ENCODE measurements at places on chromosomes 3 and 15.

DNA sequence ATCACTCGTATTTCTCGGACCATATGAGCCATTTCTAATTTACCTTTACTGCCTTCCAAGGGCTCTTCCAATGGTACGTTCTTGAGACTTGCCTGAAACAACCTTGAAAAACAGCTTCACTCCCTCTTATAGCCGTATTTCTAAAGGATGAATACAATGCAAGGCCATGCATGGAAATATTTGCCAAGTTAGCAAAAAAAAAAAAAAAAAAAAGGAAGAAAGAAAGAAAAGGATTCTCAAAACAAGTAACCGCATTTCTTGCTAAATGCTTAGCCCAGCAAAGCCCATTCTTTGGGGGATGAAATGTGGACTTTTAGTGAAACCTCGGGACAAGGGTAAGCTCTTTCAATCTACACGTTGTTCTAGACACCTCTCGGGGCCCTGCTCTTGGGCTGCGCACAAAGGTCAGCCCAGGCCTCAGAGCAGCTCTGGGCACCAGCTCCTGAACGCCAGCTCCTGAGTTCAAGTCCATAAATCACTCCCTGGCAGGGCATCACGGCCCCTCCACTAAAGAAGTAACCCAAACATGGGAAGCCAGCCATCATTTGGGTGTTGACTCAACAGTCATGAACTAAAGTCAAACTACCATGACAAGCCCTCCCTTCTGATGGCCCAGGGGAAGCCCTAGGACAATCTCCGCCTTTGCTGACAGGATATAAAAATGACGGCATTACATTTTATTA is 132.7 kb downstream of the ADAMTS17 start:
- no peak for DNase-seq

DNA sequence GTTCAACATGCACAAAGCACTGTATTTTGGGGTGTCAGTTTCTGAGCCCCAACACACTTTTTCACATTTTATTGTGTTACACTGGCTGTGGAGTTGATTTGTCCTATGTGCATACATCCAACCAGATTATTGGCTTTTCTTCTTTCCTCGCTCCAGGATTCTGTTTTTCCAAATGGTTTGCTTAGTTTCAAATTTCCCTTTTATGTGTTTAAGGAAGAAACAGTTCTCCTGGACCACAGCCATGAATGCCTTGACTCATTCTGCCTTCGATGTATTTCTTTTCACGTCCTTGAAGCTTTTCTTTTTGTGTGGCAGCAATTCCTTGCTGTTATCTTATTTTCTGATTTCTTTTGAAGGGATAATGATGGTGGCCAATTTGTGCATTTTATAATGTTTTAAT is 53.8 kb downstream of the CACNA2D3 start:
- DNase-seq = no peak

GRCh38 chr3:186619787-186620212 is 6.9 kb downstream of the AHSG start:
- DNase-seq = no peak

GRCh38 chr15:77017091-77017660 is 22.2 kb downstream of the PSTPIP1 start:
- DNase-seq = no peak

GRCh38 chr3:12611117-12611516 is 52.8 kb downstream of the RAF1 start:
- no peak for DNase-seq

GRCh38 chr3:158765518-158766205 is 33.4 kb upstream of the RARRES1 start:
- no peak for DNase-seq

GRCh38 chr15:68421798-68422402 is 10.1 kb downstream of the ITGA11 start:
- no peak for DNase-seq
